Motor neuron (in vitro differentiated cells): ENCODE measurements at places on chromosomes 11 and 22. TPM values are rescaled to one million over a fixed set of nuclear protein-coding genes. Genes with fewer than 3 reads are reported as not detected.

MYO18B gene
- total RNA-seq, result 0.09 and 0.25 TPM in 2 replicates

HTR3B gene
- not detected in 2 replicates for total RNA-seq

PDGFD gene
- total RNA-seq, result 13.8 and 22.2 TPM in 2 replicates

GNAZ gene
- total RNA-seq, result 35.8 and 36.0 TPM in 2 replicates

KRTAP5-8 gene
- 0.53 and 0.81 TPM in 2 replicates for total RNA-seq

OR52I1 gene
- total RNA-seq, result 0.24 and 0.38 TPM in 2 replicates

GLB1L3 gene
- total RNA-seq, result 1.7 and 1.8 TPM in 2 replicates

PLEKHB1 gene
- total RNA-seq, result 3.5 and 4.5 TPM in 2 replicates

HSPB2 gene
- 1.5 and 2.0 TPM in 2 replicates for total RNA-seq

NAV2 gene
- total RNA-seq, result 9.5 and 11.5 TPM in 2 replicates

C1QTNF4 gene
- total RNA-seq, result 0.54 TPM in 1 of 2 replicates, not detected in the other

CSTF3 gene
- total RNA-seq, result 75.0 and 85.8 TPM in 2 replicates

CECR2 gene
- 10.0 and 10.5 TPM in 2 replicates for total RNA-seq

ME3 gene
- total RNA-seq, result 11.4 and 15.7 TPM in 2 replicates
